ENCODE measurements at places on chromosomes 2 and 18. TPM values are rescaled to one million over a fixed set of nuclear protein-coding genes. Genes with fewer than 3 reads are reported as not detected.

The HOXD1 gene
- polyA plus RNA-seq = not detected

The NEUROD1 gene
- not detected for polyA plus RNA-seq

The PARD3B gene
- polyA plus RNA-seq = not detected

The OXER1 gene
- polyA plus RNA-seq = not detected

The UNC80 gene
- polyA plus RNA-seq = not detected

The DSG1 gene
- not detected for polyA plus RNA-seq

The IL18R1 gene
- 32.9 TPM for polyA plus RNA-seq

The VRK2 gene
- 32.4 TPM for polyA plus RNA-seq

The FABP1 gene
- not detected for polyA plus RNA-seq

The KANSL1L gene
- polyA plus RNA-seq = 1.1 TPM
